Endothelial cell of umbilical vein (primary cell): ENCODE measurements at places on chromosomes 2 and 18. TPM values are rescaled to one million over a fixed set of nuclear protein-coding genes. Genes with fewer than 3 reads are reported as not detected.

The RGPD4 gene
- 0.09 TPM in 1 of 2 replicates, not detected in the other for total RNA-seq

The B3GNT7 gene
- total RNA-seq = 1.2 TPM in 2 replicates

The TRAPPC12 gene
- 74.5 and 81.5 TPM in 2 replicates for total RNA-seq

The MDH1B gene
- 0.51 TPM in 1 of 2 replicates, not detected in the other for total RNA-seq

The C2orf66 gene
- 0.27 and 0.39 TPM in 2 replicates for total RNA-seq

The CYRIA gene
- 38.4 and 40.3 TPM in 2 replicates for total RNA-seq

The ST6GAL2 gene
- not detected in 2 replicates for total RNA-seq

The HOXD3 gene
- total RNA-seq = 15.3 and 20.9 TPM in 2 replicates

The SPATA3 gene
- total RNA-seq = not detected in 2 replicates

The PLGLB1 gene
- total RNA-seq = 0.75 and 1.8 TPM in 2 replicates

The POTEJ gene
- 0.24 TPM in 1 of 2 replicates, not detected in the other for total RNA-seq

The HAT1 gene
- 49.7 and 50.3 TPM in 2 replicates for total RNA-seq

The RSAD2 gene
- total RNA-seq = 0.09 and 0.18 TPM in 2 replicates

The CNDP1 gene
- not detected in 2 replicates for total RNA-seq

The FAHD2B gene
- total RNA-seq = 9.2 and 12.0 TPM in 2 replicates

The GKN2 gene
- total RNA-seq = not detected in 2 replicates

The NT5C1B gene
- total RNA-seq = not detected in 2 replicates

The MAPK4 gene
- not detected in 2 replicates for total RNA-seq
